ENCODE measurements at places on chromosomes 4 and X. TPM values are rescaled to one million over a fixed set of nuclear protein-coding genes. Genes with fewer than 3 reads are reported as not detected.

MEPE gene
- total RNA-seq = 5.7 TPM

CT83 gene
- total RNA-seq = not detected

INTS12 gene
- total RNA-seq = 21.0 TPM

SPCS3 gene
- total RNA-seq = 92.6 TPM

GRID2 gene
- total RNA-seq = 12.2 TPM

RBMX2 gene
- 34.8 TPM for total RNA-seq

BRCC3 gene
- total RNA-seq = 16.2 TPM

NPY2R gene
- 2.4 TPM for total RNA-seq

SPATA18 gene
- 3.2 TPM for total RNA-seq

LGI2 gene
- 4.2 TPM for total RNA-seq

GPC3 gene
- total RNA-seq = not detected

PABPC1L2A gene
- 22.2 TPM for total RNA-seq

SLC4A4 gene
- total RNA-seq = 60.3 TPM

TENM3 gene
- 78.4 TPM for total RNA-seq

PABPC1L2B gene
- total RNA-seq = 31.9 TPM

MAGEA9 gene
- not detected for total RNA-seq

TLR1 gene
- total RNA-seq = 15.1 TPM

SAT1 gene
- total RNA-seq = 165 TPM

ASB12 gene
- total RNA-seq = 0.63 TPM

ERCC6L gene
- not detected for total RNA-seq
